ENCODE measurements at places on chromosomes 16 and 17. TPM values are rescaled to one million over a fixed set of nuclear protein-coding genes. Genes with fewer than 3 reads are reported as not detected.

- peak within 1 kb of the TSS; percentile 90 for H3K27ac ChIP-seq
- H3K4me3 ChIP-seq: peak within 1 kb of the TSS; percentile 93
- peak; percentile 83 for DNase-seq
- H3K27me3 ChIP-seq: no peaks in the 10 kb centered on the region
These were observed at the start of gene UNKL for GRCh38 chr16:1414532-1415260. Gene UNKL (minus strand): TSS chr16:1414704. CDS start chr16:1414691, 13 bp downstream.

- H3K27ac ChIP-seq: no peak overlapping the region
- no peaks in the 10 kb centered on the region for H3K36me3 ChIP-seq
- H3K4me3 ChIP-seq: no peak overlapping the region
These were observed 1.2 kb downstream of the GPR142 start for GRCh38 chr17:74368341-74369081.

DNA sequence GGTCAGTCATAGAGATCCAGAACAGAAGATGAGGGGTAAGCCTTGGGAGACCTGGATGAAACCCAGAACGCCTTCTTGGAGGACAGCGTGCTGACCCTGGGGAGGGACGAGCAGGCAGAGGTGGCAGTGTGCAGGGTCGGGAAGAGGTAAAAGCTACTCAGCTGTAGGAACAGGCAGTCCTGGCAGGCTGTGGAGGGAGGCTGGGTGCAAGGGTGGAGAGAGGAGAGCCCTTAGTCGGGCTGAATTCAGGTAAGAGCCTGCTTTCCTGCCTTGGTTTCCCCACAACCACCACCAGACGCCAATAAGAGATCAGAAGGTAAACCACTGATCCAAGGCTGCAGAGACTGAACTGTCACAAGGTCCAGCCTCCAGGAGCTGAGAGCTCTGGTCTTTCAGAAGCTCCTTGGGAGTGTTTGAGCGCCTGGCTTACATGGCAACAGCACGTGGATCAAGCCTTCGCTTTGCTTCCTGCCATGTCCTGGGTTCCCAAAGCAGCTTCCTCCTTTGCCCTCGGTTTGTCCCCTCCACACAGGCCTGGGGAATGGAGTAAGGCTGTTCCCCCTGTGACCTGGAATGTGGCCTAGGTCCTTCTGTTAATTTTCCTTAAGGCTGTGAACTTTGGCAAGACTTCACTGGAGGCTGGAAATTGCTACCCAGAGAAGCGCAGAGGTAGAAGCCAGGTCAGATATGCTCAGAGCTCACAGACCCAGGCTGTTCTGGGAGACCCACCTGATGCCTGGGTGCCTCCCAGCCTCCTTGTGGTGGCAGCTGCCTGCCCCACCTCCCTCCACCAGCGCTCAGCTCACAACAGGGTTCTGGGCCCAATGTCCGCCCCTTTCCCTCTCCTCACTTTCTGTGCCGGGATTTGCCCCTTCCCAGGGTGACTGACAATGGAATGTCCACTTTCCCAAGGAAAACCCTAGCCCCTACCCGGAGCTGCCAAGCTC, 3.9 kb upstream of the PDK2 start:
- H3K27ac ChIP-seq: no peak overlapping the region
- no peaks in the 10 kb centered on the region for H3K36me3 ChIP-seq

DNA sequence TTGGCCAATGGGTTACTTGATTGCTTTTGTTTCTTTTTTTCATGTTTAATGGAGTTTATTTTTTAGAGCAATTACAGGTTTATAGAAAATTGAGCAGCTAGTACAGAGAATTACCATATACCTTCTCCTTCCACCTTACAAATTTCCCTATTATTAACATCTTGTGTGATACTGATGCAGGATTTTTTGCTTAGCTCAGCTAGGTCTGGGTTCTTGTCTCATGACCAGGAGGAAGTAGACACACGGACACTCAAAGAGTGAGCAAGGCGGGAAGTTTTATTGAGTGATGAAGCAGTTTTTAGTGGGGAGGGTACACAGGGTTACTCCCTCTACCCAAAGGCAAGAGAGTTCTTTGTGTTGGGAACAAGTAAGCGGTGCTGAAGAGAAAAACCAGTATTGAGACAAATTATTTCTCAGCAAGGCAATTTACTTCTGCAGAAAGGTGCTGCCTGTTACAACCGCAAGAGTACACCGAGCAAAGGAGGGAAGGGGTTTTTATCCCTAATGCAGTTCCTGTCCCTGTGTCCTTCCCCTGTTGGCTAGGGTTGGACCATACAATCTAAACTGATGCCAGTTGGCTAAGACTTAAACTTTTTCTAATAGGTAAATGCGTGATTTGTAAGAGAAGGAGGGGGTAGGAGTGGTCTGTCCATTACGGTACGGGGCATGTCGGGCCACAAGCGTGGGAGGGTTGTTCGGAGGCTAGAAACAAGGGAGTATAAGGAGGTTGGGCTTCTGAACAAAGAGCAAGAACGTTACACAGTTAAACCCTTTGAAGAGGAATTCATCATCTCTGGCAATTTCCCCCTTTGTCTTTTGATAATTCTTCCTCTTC, 26.9 kb downstream of the SEC14L1 start:
- H3K27ac ChIP-seq: no peak overlapping the region
- peaks cover 6% of the 10 kb centered on the region for H3K4me1 ChIP-seq
- no peak for DNase-seq
- H3K4me3 ChIP-seq: no peak overlapping the region
- H3K27me3 ChIP-seq: no peaks in the 10 kb centered on the region

DNA sequence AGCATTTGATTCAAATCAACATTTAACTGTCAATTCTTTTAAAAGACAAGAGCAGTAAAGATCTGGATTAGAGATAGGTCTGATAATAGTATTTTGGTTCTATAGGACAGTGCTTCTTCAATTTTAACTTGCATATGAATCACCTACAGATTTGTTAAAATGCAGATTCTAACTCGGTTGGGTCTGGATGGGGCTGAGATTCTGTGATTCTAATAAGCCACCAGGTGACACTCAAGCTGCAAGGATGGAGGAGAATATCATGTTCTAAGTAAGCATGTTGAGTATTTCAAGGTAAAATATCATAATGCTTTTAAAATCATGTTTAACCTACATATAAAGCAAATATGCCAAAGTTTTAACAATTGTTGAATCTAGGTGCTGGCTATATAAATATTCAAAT, 15.8 kb downstream of the TSPOAP1 start:
- no peak overlapping the region for H3K4me3 ChIP-seq
- DNase-seq: no peak
- no peaks in the 10 kb centered on the region for H3K36me3 ChIP-seq
- H3K27me3 ChIP-seq: no peaks in the 10 kb centered on the region
- H3K4me1 ChIP-seq: no peaks in the 10 kb centered on the region

- no peak overlapping the region for H3K27ac ChIP-seq
- no peaks in the 10 kb centered on the region for H3K4me1 ChIP-seq
- H3K4me3 ChIP-seq: no peak overlapping the region
- no peaks in the 10 kb centered on the region for H3K36me3 ChIP-seq
These were observed 165.1 kb downstream of the ZNF423 start for GRCh38 chr16:49690778-49691177.

GRCh38 chr17:68277807-68278206, 13.1 kb downstream of the SLC16A6 start:
- H3K4me3 ChIP-seq: no peak overlapping the region
- H3K36me3 ChIP-seq: no peaks in the 10 kb centered on the region
- H3K4me1 ChIP-seq: no peaks in the 10 kb centered on the region
- no peak for DNase-seq
- H3K27ac ChIP-seq: no peak overlapping the region

DNA sequence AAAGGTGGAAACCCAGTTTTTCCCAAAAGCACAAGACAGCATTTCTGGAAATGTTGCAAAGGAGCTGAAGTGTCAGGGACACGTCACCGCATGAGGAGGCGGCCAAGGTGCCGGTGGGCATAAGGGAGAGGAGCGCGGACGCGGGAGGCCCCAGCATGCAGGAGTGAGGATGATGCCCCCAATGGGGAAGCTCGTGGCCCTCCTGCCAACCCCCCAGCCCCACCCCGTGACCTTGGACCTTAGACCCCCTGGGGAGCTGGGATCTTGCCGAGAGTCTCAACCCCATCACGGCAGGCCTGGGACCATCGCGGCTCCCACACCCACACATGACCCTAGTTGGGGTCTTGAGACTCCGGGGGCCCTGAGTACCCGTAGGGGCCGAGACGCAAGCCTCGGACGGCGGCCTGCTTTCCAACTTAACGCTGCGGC, 119.4 kb upstream of the METRNL start:
- no peak overlapping the region for H3K27ac ChIP-seq
- DNase-seq: no peak
- no peaks in the 10 kb centered on the region for H3K27me3 ChIP-seq

DNA sequence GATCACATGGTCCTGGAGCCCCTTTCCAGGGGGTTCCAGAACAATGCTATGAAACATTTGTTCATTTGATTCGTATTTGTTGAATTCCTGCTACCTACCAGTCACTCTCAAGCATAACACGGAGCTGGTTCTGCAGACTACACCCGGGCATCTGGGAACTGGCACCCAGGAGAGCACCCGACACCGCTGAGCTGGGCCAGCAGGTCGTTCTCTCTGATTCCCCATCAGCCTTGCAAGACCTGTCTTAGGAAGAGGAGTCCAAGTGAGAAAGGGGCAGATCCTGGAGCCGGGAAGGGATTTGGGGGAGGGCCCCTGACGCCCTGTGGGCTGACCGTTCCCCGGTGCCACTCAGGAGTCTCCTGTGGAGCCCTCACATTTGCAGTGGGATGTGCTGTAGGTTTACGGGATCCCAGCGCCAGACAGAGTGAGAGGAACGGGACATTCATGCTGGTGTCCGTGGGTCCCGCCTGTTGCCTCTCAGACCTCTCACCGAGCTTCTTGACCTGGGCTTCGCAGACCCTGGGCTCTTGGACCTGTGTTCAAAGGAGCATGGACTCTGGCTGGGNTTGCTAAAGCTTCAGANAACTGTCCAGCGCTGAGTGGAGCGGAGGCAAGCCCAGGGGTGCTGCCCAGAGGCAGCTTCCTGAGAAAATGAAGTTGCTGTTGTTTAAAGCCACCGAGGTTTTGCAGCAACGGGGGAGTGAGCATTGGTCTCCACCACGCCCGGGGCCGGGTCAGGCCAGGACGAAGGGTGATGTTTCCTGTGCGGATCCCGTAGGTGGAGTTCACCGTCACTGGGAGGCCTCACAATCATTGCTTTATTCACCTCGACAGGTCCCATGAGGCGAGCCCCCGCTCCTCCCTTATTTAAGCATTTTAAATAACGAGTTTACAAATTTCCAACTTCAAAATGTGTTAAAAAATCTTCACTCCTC, 49.2 kb downstream of the METRNL start:
- no peak overlapping the region for H3K4me3 ChIP-seq
- DNase-seq: no peak
- no peaks in the 10 kb centered on the region for H3K4me1 ChIP-seq
- H3K27ac ChIP-seq: no peak overlapping the region
- H3K36me3 ChIP-seq: no peaks in the 10 kb centered on the region
- no peaks in the 10 kb centered on the region for H3K27me3 ChIP-seq

GRCh38 chr17:56819431-56820145, 14.1 kb downstream of the C17orf67 start:
- no peaks in the 10 kb centered on the region for H3K27me3 ChIP-seq
- no peaks in the 10 kb centered on the region for H3K36me3 ChIP-seq
- H3K4me1 ChIP-seq: no peaks in the 10 kb centered on the region
- no peak overlapping the region for H3K4me3 ChIP-seq
- no peak overlapping the region for H3K27ac ChIP-seq

DNA sequence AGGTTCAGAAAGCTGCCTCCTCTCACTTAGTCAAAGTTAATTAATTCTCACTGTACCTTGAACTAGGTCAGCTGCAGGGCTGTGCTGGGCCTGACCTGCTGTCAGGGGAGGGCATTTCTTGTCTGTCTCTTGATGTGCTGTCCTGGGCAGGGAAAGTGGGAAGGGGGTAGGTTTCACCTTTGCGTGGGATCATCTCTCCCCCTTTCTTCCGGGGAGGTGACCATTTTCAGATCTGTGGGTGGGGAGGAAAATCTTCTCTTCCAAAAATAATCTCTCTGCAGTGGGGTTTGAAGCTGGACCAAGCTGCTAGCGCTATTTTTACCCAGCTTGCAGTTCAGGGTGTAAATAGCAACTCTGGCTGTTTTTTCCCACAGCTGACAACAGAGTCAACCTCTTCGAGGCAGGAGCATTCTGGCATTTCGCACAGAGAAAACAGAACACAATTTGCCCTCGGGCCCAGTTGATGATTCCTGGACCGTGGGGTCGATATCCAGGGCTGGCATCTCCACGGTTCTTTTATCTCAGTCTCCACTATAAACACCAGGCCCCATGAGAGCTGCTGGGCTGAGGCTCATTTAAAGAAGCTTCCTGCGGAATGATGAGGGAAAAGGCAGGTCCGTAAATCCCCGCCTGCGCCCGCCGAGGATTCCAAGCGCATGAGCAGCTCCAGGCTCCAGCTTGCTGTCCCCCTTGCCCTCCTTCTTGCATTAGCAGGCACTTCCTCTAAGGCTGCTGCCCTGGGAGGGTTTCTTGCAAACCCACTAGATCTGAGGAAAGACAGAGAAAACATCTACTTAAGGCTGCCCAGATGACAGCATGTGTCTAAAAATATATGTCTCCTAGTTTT, 93.9 kb downstream of the YPEL2 start:
- no peak overlapping the region for H3K4me3 ChIP-seq
- H3K27ac ChIP-seq: peak overlapping the region; percentile 94
- H3K36me3 ChIP-seq: no peaks in the 10 kb centered on the region
- H3K4me1 ChIP-seq: peaks cover 22% of the 10 kb centered on the region

DNA sequence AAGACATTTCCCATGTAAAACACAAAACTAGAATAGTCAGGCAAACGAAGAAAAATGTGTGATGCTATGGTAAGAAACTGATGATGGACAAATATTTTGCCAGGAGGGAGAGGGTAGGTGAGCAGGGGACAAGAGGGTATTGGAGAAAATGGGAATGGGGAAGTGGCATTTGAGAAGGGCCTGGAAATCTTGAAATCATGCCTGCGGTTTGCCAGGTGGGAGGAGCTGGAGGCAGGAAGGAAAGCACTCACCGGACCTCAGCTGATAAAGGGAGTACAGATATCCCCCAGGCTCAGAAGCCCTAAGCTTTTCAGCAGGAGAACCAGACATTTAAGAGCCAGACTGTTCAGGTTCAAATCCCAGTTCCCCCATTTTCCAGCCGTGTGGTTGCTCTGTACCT, 103.6 kb downstream of the GSG1L start:
- H3K27ac ChIP-seq: no peak overlapping the region
- H3K27me3 ChIP-seq: no peaks in the 10 kb centered on the region
- no peaks in the 10 kb centered on the region for H3K36me3 ChIP-seq
- H3K4me1 ChIP-seq: no peaks in the 10 kb centered on the region
- no peak for DNase-seq

GRCh38 chr16:68263559-68264127, 683 bp upstream of the SLC7A6 start:
- H3K4me1 ChIP-seq: no peaks in the 10 kb centered on the region
- no peaks in the 10 kb centered on the region for H3K36me3 ChIP-seq
- no peaks in the 10 kb centered on the region for H3K27me3 ChIP-seq

DNA sequence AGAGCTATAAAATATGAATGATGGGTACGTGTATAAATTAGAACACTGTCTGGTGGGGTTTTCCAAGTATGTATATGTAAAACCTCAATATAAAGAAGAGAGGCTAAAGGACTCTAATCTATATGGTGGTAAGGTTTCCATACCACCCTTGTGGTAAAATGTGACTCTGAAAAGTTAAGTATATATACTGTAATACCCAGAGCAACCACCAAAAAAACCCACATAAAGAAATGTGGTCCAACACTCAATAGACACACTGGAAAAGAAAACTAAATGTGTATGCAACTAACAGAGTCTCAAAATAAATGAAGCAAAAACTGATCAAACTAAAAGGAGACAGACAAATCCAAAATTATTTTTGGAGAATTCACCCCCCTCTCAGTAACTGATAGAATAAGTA, 72.2 kb downstream of the XPO6 start:
- no peak overlapping the region for H3K4me3 ChIP-seq
- no peaks in the 10 kb centered on the region for H3K4me1 ChIP-seq
- no peak for DNase-seq
- no peaks in the 10 kb centered on the region for H3K27me3 ChIP-seq
- H3K27ac ChIP-seq: no peak overlapping the region

ARL5C gene
- not detected for total RNA-seq

CDH3 gene
- 5.1 TPM for total RNA-seq

CMTM2 gene
- not detected for total RNA-seq

TEKT1 gene
- total RNA-seq: not detected

PMFBP1 gene
- total RNA-seq: 1.2 TPM
